T-helper 2 cell (primary cell): ENCODE measurements at places on chromosomes 2 and 18.

DNA sequence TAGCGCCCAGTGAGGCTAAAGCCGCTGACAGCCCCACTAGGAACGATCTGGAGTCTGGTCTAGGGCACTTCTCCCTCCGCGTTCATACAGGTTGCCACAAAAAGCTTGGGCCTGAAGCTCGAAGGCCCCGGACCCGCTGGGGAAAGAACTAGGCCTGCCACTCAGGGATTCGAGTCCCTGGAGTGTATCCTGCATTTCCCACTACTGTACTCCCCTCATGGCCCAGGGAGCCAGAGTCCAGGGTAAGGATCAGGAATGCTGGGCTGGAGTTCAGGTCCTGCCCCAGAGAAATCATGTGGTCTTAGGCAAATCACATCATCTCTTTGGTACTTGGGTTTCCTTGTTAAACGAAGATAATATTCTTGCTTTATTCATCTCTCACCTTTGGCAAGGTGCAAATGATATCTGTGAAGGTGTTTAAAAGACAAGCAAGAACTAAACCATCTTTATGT is 1.4 kb upstream of the ZFP36L2 start:
- no peak for DNase-seq

- no peak for DNase-seq
Observed at GRCh38 chr2:75547345-75548035, 13.2 kb downstream of the EVA1A start.

- no peak for DNase-seq
Observed at GRCh38 chr2:55843096-55843993, 80.2 kb downstream of the EFEMP1 start.

DNA sequence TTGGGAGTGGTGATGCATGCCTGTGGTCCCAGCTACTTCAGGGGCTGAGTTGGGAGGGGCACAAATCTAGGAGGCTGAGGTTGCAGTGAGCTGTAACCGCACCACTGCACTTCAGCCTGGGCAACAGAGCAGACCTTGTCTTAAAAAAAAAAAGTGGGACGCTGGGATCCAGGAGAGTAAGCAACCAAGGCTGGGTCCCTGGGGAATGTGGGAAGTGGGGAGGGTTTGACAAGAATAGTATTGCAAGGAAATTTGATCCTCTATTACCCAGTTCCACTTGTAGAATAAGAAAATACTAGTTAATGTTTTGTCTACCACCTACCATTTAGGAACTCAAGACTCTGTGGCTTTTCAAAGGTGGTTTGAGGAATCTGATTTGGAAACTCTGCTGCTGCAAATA is 21.1 kb upstream of the DYTN start:
- no peak for DNase-seq

GRCh38 chr2:11356764-11357163 is 12.3 kb upstream of the ROCK2 start:
- DNase-seq: no peak

DNA sequence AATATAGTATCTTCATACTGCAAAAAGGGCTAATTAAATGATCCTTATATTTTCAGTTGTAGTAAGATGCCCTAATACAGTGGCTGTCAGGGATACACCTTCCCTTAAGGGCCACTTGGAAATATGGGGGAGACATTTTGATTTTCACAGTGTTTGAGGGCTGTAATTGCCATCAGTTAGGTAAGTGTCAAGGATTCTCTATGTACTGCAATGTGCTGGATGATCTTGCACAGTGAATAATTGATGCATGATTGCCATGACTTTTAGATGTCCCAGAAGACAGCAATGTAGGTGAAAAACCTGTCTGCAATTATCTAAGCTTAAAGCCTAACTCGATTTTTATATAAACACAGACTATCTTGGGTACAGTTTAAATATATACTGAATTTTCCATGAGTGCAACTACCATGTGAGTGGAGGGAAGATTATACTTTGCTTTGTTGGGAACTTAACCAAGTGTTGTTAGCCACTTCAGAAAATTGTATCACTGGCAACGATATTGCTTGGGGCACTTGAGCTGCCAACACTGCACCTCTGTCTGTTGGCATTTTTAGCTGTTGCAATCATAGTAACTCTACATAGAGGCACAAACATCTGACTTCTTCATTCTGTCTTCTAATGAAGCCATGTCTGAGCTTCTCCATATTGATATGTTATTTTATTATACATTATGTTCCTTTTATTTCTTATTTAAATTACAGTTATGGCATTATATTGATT is 45.2 kb downstream of the MAIP1 start:
- no peak for DNase-seq

GRCh38 chr2:184743096-184743495 is 144.8 kb downstream of the ZNF804A start:
- no peak for DNase-seq
